ENCODE measurements at places on chromosomes 11 and 22.

GRCh38 chr11:8375460-8375859 lies 111.8 kb upstream of the LMO1 start:
- DNase-seq: no peak

GRCh38 chr11:16295592-16295991 lies 60.8 kb downstream of the SOX6 start:
- DNase-seq: peak; percentile 29

GRCh38 chr22:26981111-26981510 lies 323.7 kb downstream of the MIAT start:
- DNase-seq: no peak

DNA sequence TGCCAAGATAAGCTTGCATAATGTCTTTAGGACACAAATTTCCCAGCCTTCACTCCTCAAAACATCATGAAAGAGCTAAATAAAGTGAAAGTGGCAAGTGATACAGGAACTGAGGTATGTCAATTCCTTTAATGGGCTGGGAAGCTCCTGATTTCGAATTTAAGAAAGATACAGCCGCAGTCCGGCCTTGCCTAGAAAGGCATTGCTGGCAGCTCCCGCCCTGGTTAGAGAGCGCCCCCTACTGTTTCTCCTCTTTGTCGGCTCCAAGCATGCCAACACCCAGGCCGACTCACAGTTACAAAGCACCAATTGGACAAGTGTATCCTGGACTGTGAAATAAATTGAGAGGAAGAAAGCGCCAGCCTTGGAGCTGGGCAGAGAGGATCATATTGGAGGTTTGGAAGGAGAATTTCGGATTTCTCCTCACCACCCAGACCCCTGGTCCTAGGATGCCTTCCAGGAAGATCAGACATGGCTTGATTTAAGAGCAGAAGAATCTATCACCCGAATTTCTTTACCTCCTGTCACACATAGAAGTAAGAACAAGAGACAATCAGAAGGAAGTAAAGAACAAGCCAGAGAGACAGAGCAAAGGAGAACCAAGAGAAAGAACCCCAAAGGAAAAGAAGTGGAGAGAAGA lies 84.0 kb downstream of the FAM76B start:
- peak; percentile 90 for DNase-seq

DNA sequence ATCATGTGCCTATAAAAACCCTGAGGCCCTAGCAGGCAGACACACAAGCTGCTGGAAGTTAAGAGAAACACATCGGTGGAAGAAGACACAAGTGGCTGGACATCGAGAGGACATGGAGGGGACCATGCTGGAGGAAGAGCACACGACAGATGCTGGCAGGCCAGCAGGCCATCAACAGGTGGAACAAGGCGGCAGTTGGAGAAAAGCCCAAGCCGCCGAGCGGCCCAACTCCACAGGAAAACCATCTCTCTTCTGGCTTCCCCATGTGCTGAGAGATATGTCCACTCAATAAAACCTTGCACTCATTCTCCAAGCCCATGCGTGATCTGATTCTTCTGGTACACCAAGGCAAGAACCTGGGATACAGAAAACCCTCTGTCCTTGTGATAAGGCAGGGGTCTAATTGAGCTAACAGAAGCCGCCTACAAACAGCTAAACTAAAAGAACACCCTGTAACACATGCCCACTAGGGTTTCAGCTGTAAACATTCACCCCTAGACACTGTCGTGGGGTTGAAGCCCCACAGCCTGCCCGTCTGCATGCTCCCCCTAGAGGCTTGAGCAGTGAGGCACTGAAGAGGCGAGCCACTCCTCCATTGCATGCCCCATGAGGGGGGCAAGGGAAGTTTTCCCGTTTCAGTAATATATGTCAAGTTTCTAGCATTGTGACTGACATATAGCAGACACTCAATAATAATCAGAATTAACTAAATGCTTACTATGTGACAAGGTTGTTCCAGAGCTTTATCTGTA lies 39.0 kb upstream of the MMP20 start:
- no peak for DNase-seq

Data from left kidney (tissue), 8 donors.